Head of caudate nucleus (tissue), 42 donors: ENCODE measurements at places on chromosomes 5 and 9.

DNA sequence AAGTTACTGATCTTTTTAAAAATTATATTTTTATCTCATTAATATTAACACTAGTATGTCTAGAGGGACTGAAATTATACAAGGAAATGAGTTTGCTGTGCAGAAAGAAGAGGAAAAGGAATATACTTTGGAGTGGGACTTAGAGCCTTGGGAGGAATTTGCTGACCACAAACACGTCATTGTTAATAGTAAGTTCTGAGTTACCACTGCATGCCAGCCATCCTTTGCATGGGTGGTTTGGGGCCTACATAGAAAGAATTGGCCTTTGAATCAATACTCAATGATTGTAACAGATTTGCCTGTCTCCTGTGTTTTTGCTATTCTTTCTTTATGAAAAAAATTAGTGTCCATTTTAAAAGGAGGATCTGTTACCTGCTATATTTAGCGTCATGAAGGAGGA, 232.6 kb upstream of the TNC start:
- DNase-seq, result no peak

DNA sequence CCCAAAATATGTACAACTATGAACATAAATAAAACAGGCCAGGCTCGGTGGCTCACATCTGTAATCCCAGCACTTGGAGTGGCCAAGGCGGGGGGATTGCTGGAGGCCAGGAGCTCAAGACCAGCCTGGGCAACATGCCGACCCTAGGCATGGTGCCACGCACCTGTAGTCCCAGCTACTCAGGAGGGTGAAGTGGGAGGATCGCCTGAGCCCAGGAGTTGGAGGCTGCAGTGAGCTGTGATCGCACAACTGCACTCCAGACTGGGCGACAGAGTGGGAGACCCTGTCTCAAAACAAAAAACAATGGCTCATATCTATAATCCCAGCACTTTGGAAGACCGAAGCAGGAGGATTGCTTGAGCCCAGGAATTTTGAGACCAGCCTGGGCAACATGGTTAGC, 1.5 kb downstream of the HAUS6 start:
- DNase-seq, result no peak

GRCh38 chr9:33287087-33287490, 3.2 kb upstream of the NFX1 start:
- DNase-seq, result peak; percentile 58

DNA sequence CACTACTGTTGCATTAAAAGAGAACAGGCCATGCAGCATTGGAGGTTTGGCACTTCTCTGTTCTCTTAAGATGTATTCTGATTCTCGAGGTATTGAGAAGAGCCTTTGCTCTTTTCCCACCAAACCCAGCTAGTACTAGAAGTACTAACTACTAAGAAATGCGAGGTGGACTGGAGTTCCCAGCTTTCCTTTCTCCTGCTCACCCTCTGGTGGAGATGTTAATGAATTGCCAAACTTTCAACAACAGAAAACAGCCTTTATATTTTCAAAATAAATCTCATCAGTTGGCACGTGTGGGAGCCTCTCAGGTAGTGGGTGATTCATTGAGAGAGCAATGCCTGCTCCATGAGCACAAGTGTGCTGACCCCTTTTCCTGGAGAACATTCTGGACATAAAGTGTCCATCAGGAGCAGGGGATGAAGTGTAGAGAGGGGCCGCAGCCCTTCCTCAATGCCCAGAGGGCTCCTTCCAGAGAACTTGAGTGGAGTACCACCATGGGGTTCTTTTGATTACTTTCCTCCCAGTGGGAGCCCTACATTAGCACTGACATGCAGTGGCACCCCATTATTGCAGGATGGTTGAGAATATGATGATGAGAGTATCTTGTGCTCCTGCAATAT, 45.7 kb downstream of the TMEM174 start:
- no peak for DNase-seq

DNA sequence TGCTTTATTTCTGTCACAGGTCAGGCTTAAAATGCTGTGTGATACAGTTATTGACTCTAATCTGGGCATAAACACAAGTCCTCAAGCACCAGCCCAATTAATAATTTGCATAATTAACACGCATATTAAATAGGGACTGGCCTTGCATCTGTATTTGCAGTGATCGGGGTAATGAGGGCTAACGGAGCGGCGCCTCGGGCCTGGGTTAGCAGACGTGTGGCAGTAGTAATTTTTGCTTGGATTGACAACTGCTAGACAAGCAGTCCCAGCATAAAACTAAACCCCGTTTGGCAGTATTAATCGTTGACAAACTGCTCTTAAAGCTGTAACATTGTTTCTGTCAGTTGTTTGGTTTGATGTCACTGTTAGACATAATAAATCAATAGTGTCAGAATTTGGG, 109.2 kb downstream of the PBX3 start:
- no peak for DNase-seq

DNA sequence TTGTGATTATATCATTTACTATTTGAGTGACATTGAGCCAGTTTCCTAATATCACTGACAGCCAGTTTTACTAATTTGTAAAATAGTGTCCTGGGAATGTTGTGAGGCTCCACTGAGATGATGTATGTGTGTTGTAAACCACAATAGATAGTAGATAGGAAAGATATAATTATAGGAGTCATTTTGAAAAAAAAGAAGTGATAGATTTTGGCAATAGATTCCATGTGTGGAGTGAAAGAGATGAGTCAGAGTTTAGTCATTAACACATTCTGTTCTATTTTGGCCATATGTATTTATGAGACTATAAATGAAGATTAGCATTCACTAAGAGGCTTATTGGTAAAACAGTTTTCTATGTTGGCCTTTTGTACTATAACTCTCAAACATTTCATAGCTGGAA, 388.2 kb downstream of the FAM170A start:
- DNase-seq, result no peak

DNA sequence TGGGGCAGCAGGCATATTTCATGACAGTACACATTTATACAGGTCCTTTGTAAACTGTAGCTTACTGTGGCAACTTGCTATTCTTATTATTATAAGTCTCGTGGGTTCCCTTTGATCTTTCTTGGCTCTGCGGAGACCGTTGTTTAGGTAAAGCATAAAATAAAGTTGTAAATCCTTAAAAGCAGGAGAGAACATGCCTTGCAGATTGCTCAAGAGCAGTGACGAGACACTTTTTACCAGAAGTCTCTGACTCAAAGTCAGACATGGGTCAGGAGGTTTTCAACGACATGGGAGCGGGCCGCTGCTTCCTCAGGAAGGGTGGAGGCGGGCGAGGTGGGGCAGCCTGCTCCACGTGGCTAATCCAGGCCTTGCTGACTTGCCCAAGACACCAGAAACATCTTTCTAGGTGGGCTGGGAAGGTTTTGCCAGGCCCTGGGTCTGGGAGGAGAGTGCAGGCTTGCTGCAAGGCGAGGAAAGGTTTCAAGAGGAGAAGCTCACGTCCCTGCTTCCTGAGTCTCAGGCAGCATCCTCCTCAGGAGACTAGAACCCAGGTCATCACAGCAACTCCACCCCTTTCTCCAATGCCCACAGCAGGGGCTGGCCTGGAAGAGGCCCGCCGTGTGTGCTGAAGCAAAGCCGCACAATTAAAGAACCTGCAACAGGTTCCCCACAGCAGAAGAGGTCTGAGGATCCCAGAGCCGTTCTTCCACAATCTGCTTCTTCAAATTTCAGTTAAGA, 6.5 kb downstream of the TBC1D2 start:
- no peak for DNase-seq

DNA sequence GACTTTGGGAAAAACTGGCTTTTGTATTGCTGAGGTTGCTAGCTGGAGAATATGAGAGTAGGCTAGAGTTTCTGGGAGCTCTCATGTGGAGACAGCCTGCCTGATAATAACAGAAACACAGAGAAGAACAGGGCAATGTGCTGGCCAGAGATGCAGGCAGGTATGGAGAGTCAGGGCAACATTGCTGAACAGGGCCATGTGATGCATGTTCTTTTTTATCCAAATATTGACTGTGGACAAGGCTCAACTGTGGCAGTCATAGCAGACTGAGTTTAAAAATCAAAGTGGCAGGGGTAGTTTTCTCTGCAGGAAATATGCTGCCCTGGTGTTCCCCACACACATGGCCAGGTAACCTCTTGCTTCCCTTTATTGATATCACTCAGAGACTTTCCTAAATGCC, 381.1 kb downstream of the RASEF start:
- DNase-seq, result no peak

DNA sequence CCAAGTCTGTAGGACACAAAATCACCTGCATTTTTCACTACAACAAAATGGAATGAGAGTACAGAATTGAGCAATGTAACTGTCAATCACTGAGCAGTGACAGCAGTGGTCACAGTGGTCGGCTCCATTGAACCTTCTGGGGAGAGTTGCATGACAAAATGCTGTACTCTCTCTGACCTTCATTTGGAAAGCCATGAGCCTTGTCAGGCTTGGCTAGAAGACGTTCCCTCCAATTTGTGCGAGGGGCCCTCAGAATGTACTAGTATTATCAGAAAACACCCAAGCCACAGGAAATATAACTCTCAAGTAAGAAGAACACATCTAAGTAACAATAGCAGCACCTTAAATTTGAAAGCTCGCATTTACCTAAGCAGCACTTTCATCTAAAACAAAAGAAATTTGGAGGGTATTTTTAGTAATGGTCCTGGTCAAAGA, 425.6 kb upstream of the MEF2C start:
- DNase-seq, result no peak

GRCh38 chr9:128629136-128629535, 27.5 kb downstream of the DYNC2I2 start:
- DNase-seq, result no peak

DNA sequence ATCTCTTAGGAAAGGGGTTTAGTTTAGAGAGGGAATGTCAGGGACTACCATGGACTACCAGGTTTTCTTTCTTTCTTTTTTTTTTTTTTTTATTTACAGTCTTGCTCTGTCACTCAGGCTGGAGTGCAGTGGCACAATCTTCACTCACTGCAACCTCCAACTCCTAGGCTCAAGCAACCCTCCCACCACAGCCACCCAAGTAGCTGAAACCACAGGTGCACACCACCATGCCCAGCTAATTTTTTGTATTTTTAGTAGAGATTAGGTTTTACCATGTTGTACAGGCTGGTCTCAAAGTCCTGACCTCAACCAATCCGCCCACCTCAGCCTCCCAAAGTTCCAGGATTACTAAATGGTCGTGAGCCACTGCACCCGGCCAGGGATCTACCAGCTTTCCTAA, 572.7 kb downstream of the CAAP1 start:
- DNase-seq, result no peak

GRCh38 chr5:124054564-124054963, 542.6 kb downstream of the CSNK1G3 start:
- no peak for DNase-seq

GRCh38 chr9:75911390-75911789, 20.9 kb downstream of the PCSK5 start:
- no peak for DNase-seq

- no peak for DNase-seq
Observed at GRCh38 chr5:35804201-35804653, 52.5 kb upstream of the IL7R start.
